ENCODE measurements at places on chromosomes 6 and 20.

GRCh38 chr20:2131366-2131765 lies 29.7 kb downstream of the STK35 start:
- DNase-seq: no peak

DNA sequence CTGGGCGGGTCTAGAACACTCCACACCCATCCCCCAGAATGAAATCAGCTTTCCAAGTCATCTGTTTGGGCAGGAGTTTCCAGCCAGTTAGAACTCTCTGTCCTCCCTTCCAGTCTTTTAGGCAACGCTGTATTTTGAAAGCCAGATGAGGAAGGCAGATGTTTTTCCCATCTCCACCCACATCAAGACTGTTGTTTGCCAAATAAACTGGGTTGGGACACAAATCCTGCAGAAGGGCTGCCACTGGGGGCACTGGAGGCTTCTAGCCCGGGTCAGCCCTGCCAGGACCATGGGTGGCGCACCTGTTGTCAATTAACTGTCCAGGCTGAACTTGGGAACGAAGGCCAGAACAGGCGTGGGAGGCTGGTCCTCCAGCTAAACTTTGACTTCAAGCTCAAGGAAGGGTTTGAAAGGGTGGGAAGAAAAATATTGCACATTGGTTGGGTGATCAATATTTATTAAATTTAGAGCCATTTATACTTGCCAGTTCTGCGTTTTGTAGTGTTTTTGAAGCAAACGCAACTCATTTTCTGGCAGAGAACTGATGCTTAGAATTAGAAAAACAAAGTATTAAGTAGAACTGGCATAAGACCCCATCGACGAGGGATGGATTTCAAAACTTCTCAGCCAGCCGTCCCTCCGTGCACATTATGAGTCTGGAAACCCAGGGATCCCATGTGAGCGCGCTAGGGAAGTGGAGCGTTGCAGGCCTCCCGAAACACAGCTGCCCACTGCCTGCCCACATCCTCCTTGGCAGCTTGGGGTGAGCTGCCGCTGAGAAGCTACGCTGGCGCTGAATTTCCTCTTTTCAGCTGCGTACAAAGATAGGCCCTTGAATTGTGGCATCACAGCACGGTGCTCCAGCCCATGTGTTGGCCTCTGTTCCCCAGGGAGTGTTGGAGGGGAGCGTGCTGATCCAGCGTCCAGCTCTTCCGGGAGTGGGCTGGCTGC lies 297.4 kb downstream of the QKI start:
- DNase-seq: no peak

GRCh38 chr6:6629402-6629801 lies 40.9 kb downstream of the LY86 start:
- DNase-seq: no peak

DNA sequence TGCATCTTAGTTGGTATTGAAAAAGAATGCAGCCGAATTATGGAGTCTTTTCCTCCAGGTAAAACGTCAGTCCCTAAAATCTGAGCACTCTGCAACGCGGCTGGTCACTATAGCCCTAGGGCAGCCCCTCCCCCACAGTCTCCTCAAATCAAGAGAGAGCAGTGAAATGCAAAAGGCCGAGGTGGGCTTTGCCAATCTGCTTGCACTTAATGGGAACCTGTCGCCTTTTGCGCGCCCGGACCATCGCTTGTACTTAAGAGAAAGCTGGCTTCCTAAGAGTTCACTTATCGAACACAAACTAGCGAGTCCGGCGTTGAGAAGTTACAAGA lies 447 bp downstream of the MCM3 start:
- DNase-seq: peak; percentile 86

GRCh38 chr6:124670801-124671200 lies 291.4 kb upstream of the RNF217 start:
- DNase-seq: no peak

DNA sequence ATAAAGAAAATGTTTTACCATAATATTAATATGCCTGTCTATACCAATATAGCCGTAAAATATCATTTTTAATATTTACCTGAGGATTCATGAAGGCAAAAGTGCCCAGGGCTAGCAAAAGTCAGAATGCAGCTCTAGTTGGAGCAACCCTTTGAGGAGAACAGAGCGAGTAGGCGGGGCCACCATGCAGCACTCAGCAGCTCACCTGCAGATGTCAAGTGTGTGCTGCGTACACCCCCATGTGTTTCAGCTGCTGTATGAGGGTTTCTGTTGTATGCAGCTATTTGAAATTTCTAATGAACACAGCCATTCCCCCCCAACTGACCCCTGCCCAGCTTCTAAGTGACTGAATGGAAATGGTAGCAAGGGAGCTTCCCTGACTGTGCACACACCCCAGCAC lies 508.0 kb downstream of the QKI start:
- DNase-seq: no peak

DNA sequence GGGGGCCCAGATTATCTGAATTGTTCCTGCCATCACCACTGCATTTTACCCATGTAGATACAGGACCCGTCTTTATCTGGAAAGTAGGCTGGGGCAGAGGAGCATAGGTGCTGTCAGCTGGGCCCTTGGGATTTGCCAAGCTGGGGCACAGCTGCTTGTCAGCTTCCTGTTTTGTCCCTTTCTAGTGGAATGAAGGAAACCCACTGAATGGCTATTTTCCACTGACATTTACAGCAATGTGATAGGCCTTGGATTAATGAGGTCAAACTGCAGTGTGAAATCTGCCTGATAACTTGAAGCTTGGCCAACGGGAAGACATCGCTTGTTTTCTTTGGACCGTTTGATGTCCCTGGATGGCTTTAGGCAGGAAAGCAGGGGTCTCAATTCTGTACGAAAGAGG lies 6.7 kb downstream of the PPP1R16B start:
- no peak for DNase-seq

DNA sequence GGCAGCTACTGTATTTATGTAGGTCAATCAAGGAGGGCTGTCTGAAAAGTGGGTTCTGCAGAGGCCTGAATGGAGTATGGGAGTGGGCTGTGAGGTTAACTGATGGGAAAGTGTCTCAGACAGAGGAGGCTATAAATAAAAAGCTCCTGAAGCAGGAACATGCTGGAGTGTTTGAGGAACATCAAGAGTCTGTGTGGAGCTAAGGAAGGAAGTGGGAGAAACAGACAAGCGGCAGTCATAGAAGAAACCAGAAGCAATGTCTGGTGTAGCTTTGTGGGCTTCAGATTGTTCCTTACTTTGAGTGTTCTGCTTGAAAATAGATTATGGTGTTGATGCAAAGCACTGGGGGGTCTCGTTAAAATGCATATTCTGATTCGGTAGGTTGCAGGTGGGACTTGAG lies 101.5 kb upstream of the OGFRL1 start:
- DNase-seq: no peak

DNA sequence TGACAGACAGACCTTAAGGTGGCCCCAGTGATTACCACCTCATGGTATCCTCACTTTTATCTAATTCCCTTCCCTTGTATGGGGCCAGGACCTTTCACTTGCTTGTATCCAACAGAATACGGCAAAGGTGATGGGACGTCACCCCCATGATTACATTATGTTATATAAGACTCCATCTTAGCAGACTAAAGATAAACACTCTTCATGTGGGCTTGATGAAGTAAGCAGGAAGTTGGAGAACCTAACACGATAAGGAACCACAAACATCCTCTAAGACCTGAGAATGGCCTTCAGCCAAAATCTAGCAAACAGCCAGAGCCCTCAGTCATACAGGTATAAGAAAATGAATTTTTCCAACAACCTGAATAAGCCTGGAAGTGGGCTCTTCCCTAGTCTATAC lies 8.0 kb downstream of the SLC17A3 start:
- DNase-seq: no peak

DNA sequence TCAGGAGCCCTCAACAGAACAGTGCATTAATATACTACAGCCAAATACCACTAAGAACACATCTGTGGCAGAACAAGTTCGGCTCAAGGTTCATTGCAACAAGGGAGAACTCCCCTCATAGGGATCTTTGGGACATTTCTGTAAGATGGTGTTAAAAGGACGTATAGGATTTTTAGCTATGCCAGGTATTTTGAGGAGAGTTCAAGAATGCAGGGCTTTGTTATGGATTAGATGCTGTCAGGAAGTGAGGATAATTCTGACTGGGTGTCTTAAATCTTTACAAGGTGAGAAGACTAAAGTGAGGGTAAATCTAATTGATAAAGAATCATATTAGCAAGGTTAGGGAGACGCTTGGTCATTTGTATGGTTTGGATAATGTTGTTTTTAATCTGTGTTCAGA lies 83.7 kb upstream of the AHI1 start:
- no peak for DNase-seq

DNA sequence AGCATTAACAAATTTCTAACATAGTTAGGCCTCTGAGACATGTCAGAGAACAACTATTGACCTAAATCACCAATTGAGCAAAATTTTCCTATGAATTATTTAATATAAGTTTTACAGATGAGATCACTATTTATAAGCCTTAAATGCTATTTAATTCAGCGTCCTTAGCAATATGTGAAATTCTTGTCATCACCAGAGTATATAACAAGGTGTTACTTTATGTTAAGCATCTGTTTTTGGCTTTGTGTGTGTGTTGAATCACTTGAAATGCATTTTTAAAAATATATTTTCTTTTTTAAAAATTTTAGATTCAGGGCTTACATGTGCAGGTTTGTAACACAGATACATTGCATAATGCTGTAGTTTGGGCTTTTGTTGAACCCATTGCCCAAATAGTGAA lies 794.1 kb downstream of the EYS start:
- DNase-seq: no peak

- DNase-seq: no peak
Observed at GRCh38 chr6:21091411-21091810, 502.1 kb upstream of the SOX4 start.

GRCh38 chr6:26161322-26161721 lies 74.1 kb downstream of the HFE start:
- DNase-seq: no peak

GRCh38 chr6:150987371-150987828 lies 121.9 kb downstream of the MTHFD1L start:
- DNase-seq: no peak

DNA sequence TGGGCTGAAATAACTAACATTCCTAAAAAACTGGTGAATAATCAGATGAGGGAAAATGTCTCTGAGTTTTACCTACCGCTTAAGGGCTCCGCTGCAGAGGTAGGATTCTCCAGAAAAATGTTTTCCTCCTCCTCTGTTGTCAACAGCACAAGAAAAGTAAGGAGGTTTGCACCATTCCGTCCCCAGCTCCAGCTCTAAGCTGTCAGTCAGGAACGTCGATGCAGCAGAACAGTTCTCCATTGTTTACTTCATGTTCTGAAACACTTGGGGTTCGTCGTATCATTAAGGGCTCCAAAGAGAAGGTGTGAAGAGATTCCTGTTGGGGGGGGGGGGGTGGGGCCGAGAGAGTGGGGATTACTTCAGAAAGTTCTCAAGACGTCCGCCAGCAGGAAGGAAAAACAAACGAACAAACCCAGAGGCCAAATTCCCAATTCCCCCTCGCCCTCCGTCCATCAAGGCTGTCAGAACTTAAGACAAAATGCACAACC lies 734 bp downstream of the MMS22L start:
- DNase-seq: no peak

DNA sequence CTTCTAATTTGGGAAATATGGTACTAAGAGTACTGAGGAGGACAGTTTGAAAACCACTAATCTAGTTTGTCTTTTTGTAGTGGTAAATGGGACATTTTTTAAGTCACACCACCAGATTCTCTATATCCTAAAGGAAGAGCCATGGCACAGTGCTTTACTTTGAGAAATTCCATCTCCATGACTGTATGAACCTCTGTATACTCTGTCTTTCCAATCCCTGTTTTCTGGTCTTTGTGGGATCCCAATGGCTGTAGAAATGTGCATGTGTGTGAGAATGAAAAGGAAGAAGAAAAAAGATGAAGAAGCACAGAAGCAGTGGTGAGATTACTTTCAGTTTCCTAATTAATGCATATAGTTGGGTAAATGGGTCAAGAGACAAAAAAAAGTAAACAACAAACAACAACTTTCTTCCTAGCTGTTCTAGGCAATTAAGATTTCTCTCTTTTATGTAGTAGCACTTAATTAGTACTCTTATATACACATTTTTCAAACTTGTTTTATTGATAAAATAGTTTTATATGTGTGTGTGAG lies 141.2 kb upstream of the HCRTR2 start:
- no peak for DNase-seq

- DNase-seq: no peak
Observed at GRCh38 chr20:62831854-62832211, 15.0 kb downstream of the COL9A3 start.

- DNase-seq: no peak
Observed at GRCh38 chr6:139778106-139778505, 403.7 kb upstream of the CITED2 start.

DNA sequence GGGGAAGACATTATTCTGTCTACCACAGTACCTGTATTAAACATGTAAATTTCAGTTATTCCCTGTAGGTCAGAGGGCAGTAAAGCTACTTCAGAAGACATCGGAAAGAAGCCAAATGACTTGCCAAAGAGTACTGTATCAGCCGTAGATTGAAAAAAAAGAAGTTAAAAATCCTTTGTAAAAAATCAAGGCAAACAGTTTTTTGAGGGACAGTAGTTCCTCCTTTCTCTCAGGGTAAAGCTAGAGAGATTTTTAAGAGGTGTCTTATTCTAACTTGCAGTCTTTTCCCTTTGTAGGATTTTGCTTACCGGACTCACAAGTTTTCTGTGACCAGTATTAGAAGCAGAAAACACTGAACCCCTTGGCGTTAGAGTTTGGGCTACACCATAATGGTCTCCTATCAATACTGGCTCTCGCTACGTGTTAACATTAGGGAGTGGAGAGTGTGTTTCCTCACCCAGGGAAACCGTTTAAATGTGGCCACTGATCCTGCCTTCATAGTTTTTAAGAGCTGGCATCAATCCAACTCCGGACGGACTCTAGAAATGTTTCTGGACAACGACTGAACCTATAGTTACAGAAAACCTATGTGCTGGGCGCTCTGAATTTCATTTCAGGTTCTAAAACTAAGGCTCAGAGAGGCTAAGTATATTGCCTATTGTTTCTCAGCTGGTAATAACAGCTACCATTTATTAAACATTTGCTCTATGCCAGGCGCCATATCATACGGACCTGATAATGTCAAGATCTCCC lies 1.3 kb upstream of the ASXL1 start:
- DNase-seq: no peak

GRCh38 chr20:25541676-25542075 lies 43.7 kb downstream of the NINL start:
- DNase-seq: no peak

GRCh38 chr6:30686009-30686907 lies at the start of gene PPP1R18:
PPP1R18 (minus strand) TSS chr6:30686645; CDS start chr6:30686018, 627 bp downstream.
- peak; percentile 83 for DNase-seq

DNA sequence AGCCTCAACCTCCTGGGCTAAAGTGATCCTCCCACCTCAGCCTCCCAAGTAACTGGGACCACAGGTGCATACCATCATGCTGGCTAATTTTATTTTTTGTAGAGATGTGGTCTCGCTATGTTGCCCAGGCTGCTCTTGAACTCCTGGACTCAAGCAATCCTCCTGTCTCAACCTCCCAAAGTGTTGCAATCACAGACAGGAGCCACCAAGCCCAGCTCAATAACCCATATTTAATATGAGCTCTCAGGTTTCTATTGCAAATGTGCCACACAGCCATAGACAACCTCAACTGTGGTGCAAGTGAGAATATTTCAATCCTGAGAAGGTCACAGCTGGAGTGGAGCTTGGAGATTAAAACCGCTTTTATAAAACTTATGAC lies 14.4 kb downstream of the JPH2 start:
- no peak for DNase-seq

All from WERI-Rb-1 (cell line).